ENCODE measurements at places on chromosomes 5 and 9.

- DNase-seq, result no peak
These were observed 119.4 kb upstream of the MVB12B start for GRCh38 chr9:126207256-126207655.

DNA sequence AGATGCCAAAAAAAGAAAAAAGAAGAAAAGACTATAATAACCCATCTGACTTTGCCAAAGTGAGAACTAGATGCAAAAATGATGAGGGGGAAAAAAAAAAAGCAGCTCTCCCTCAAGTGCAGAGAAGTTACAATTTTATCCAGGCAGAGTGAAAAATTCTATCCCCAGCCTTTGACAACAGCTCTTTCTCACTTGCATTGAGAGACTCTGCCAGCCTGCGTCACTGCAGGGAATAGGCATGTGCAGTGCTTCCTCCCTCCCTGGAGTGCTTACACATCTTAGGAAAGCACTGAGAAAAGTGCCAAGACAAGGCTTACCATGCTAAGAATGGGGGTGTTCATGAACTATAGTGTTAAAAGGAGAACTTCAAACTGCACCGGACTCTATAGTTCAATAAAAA is 418.6 kb upstream of the TYRP1 start:
- no peak for DNase-seq

GRCh38 chr9:114163517-114163951 is 8.2 kb downstream of the COL27A1 start:
- DNase-seq, result no peak

DNA sequence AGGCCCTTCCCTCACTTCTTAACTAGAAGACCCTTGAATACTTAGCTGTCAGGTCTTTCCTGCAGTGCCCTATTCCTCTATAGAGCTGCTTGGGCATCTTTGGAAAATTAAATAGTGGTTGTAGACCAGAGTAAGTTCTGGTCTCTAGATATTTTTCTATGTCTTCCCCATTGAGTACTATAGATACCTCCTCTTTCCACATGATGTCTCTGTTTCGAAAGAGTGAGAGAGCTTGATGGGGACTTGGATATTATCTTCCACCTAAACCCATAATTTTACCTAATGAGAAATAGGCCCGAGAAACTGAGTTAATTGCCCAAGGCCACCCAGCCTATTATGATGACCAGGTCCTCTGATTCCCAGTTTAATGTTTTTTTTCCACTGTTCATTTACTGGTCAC is 40.2 kb downstream of the SPEF2 start:
- DNase-seq, result no peak

DNA sequence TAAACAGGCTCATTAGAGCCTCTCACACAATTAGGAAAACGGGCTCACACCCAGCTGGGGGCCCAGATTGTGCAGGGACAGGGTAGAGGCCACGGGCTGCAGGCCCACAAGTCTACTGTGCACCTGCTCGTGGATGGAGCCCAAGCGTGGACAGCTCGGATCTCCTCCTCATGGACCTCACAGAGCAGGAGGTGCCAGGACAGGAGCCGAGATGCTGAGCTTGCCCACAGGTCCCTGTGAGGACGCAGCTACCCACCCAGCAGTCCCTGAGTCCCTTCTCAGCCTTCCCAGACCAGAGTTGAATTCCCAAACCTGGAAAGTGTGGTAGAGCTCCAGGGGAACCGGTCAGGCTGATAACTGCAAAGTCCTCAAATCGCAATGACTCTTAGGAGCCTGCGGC is 70.6 kb upstream of the OLFM1 start:
- DNase-seq, result no peak

GRCh38 chr5:14147210-14147609 is 4.1 kb downstream of the TRIO start:
- DNase-seq, result no peak

- no peak for DNase-seq
These were observed 146.6 kb downstream of the SH3GL2 start for GRCh38 chr9:17725399-17726010.

GRCh38 chr5:87327998-87328397 is 60.3 kb downstream of the RASA1 start:
- DNase-seq, result no peak

DNA sequence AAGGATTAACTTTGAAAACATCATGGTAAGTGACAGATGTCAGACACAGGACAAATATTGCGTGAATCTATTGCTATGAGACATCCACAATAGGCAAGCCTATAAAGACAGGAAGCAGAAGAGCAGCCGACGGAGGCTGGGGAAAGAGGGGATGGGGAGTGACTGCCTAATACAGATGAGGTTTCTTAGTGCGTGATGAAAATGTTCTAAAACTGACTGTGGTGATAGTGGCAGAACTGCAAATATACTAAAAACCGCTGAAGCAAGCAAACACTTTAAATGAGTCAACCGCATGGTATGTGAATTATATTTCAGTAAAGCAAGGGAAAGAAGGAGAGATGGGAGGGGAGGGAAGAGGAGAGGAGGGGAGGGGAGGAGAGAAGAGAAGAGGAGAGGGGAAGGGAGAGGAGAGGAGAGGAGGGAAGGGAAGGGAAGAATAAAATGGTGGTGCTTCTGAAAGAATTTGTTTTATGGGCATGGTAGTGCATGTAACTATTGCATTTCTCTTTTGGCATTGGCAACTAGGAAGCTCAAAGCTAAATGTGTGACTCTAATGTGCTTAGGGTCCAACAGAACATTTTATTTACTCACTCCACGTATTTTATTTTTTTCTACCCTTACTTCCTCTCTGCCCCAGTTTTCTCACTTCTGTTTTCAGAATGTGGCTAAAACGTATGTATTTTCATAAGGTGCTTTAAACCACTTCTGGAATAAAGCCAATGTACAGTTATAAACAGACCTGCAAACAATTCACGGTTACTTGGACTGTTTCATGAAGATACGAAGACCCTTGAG is 21.3 kb downstream of the AKNA start:
- no peak for DNase-seq

GRCh38 chr9:6575324-6576034 is 70.0 kb downstream of the GLDC start:
- DNase-seq, result no peak

GRCh38 chr9:109918339-109919163 is 138.6 kb downstream of the PALM2AKAP2 start:
- no peak for DNase-seq

- DNase-seq, result no peak
These were observed 54.5 kb downstream of the BNC2 start for GRCh38 chr9:16816011-16816410.

DNA sequence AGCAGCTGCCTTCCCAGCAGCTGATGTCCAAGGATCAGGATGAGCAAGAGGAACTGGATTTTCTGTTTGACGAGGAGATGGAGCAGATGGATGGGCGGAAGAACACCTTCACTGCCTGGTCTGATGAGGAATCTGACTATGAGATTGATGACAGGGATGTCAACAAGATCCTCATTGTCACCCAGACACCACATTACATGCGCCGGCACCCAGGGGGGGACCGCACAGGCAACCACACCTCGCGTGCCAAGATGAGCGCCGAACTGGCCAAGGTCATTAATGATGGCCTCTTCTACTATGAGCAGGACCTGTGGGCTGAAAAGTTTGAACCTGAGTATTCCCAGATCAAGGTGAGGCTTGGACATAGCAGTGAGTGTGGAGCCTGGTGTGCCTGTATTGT is 46.9 kb downstream of the LARP1 start:
- DNase-seq, result no peak

DNA sequence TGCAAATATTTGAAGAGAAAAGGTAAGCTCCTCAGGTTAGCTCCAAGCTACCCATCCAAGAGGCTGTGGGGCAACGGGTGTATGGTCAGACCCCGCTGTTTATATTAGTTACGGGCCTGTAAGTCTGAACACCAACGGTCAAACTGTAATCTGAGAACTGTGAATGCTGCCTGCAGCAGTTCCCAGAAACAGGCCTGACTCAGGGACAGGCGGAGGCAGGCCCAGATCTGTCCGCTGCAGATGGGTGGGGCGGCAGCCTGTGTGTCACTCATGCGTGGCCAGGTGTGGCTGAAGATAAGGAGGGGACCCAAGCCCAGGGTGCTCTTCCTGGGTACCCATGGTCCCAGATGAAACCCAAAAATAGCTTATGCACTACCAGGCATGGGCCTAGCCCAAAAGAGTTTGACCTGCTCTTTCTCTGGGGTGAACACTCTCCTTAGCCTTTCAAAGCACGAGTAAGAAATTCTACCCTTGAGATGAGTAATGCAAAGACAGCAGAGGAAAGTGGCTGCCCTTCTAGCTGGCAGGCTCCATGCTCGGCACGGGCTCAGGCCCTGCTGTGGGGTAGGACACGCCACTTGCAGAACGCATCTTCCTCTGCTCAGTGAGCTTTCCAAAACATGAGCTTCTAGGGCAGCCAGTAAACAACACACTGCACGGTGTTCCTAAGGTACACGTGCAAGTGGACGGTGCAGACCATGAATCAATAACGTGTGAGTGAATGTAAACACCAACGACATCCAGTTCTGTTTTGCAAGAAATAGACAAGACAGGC is 9.1 kb downstream of the UBAC1 start:
- DNase-seq, result peak; percentile 96

DNA sequence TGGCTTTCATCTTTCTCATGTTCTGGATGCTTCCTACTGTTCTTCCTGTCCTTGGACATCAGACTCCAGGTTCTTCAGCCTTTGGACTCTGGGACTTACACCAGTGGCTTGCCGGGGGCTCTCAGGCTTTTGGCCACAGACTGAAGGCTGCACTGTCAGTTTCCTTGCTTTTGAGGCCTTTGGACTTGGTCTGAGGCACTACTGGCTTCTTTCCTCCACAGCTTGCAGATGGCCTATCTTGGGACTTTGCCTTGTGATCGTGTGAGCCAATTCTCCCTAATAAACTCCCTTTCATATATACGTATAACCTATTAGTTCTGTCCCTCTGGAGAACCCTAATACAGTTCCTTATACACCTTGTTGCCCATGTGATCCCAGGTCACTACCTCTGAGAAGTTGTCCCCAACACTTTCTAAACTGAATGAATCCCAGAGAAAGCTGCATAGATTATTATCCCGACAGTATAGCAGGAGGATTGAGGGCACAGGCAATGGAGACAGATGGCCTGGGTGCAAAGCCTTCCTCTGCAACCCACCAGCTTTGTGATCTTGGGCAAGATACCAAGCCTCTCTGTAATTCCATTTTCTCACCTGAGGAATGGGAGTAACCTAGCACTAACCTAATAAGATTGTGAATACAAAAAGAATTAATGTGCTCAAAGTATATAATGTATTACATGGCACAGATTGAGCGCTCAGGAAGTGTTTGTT is 449.6 kb upstream of the BRINP1 start:
- no peak for DNase-seq

DNA sequence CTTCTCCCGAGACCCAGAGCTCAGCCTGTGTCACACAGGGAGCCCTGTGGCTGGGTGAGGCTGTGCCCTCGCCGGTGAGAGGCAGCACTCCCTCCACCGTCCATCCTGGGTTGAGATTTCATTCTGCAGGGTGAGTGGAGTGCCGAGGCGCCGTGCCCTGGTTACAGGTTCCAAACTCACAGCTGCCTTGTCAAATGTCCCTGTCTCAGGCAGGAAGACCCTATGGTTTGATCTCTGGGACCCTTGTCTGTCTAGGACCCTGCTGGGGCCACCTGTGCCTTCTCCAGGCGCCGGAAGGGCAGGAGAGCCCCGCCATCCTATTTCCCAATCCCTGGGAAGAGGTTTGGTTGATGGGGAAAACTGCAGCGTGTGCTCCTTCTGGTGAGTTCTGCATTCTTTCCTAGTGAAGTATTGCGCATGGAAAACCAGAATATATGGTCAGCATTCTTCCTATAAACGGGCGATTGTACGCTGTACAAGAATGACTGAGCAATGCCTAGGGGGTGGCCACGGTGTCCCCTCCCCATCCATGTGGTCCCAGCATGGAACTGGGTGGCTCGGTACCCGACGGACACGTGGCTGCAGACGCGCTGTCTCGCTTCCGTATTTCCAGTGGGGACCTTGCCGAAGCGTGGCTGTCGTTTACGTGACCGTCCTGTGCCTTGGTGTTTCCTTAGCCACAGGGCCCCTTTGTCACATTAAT is 95.9 kb upstream of the COL5A1 start:
- DNase-seq, result no peak

GRCh38 chr5:2841208-2841607 is 89.7 kb upstream of the IRX2 start:
- no peak for DNase-seq

Data from hematopoietic multipotent progenitor cell treated with erythropoietin and hydrocortisone succinate and interleukin-3 and kit ligand, for 17 days (in vitro differentiated cells).